SK-N-MC (cell line): ENCODE measurements at places on chromosomes 6 and 20.

DNA sequence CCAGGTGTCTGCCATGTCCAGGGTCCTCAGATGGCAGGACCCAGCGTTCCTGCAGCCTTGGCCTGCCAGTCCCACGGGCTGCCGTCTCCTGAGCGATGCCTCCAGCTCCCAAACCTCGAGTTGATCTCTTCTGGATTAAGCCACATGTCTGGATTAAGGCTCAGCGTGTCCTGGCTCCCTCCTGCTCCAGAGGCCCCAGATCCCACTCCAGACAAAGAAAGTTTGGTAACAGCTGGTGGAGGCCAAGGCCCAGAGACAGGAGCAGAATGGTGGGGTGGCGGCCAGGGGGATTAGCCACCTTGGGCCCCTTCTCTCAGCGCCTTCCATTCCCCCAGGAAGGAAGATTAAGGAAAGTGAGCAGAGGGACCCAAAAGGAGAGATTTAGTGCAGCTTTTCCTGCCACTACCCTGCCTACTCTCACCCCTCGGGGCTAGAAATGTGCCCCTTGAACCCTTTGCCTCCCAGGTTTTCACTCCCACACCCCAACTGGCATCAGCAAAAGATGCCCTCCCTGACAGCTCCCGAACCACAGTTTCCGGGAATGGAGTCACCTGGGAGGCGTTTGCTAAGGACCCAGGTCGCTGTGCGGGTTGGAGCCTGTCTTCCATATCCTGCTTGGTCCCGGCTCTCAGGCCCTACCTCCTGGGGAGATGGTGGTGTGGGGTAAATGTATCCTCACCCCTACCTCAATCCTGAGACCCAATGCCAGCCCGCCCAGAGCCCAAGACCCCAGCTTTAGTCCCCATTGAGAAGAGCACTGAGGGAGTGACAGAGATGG is 6.9 kb downstream of the SPDEF start:
- DNase-seq: no peak

- no peak for DNase-seq
Measured at GRCh38 chr20:21047981-21048380, 58.2 kb downstream of the LINC00237 start.

GRCh38 chr6:170117111-170117972 is 173.5 kb downstream of the DLL1 start:
- no peak for DNase-seq

GRCh38 chr20:47198254-47198671 is 158.2 kb downstream of the ZMYND8 start:
- DNase-seq: no peak

GRCh38 chr20:1463971-1464570 is 2.6 kb downstream of the NSFL1C start:
- no peak for DNase-seq

DNA sequence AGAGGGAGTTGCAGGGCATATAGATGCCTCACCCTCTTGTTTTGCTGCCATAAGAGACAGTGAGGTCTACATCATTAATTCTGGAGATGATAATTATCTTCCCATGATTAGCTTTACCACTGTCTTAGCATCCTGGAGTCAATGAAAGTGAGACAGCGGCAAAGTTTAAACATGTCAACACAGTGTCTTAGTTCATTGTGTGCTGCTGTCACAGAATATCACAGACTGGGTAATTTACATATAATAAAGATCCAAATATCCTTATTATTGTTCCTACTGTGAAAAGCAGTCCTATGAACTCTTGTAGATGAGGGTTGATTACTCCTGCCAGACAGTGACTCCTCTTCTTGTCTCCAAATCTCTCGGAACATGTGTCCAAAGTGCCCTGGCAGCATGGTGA is 658.6 kb upstream of the ADGRB3 start:
- no peak for DNase-seq

DNA sequence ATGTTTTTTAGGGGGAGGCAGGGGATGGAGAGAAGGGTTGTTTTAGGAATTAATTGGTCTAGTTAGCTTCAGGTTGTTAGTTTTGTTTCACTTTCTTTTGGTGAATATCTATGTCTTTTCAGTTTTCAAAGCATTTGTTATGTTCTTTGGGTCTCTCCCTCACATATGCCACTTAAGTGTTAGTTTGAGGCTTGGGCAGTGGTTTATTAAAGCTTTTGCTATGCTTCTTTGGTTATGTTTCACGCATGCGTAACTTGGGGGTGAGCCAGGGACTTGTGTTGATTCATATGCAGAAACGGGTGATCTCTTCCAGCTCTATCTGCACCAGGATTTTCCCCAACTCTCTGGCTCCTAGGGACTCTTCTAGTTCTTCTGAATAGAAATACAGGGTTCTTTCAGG is 11.4 kb upstream of the MMS22L start:
- DNase-seq: no peak

GRCh38 chr20:60126975-60127374 is 168.8 kb downstream of the CDH26 start:
- no peak for DNase-seq

- DNase-seq: no peak
Measured at GRCh38 chr6:44624226-44624625, 236.7 kb downstream of the CDC5L start.

DNA sequence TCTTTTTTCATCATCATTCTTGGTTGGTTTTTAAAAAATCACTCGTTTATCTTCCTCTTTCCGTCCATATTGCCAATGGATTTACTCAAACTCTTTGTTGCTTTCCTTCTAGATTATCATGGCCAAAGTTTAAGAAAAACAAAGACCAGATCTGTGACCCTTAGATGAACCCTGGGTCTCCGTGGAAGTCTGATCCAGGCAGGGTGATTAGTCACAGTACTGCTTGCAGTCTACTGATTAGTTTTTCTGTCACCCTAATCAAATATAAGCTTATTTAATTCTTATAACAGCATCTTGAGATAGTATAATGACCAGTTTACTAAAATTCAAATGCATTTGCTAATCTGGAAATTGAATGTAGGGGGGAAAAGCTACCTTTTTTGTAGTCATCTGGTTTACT is 6.0 kb upstream of the SMIM28 start:
- no peak for DNase-seq

DNA sequence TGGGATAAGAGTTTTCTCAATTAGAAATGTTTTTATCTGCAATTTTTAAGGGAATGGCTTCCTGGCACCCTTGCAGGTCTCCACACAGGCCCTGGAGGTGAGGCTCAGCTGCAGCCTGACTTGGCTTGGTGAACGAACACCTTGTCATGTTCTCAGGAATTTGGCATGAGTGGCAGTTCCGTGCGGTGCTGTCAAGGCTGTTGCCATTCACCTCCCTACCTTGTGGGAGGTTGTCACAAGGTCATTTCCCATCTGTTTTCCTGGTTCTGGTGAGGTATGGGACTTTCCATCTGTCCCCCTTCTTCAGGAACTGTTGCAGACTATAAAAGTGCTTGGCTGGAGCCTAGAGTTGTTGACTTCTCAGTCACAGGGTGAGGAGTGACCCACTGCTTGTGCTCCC is 82.9 kb downstream of the ELOVL4 start:
- no peak for DNase-seq

- DNase-seq: no peak
Measured at GRCh38 chr20:41268917-41269652, 48.4 kb downstream of the ZHX3 start.

DNA sequence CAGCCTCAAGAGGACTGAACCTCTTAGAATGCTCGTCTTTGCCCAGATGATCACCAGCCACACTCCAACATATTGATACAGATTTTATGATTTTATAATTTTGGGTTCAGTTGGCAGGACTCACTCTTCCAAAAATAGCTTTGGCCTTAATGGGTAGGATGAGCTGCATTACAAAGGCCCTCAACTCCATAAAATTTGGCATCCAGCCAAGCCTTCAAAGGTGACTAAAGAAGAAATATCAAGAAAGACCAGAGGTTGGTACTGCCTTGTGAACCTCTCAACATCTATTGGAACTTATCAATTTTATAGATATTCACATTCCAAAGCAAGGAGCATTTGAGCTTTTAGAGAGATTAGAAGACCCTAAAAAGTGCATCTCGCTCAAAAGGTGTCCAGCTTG is 48.4 kb upstream of the SNAP25 start:
- DNase-seq: no peak

DNA sequence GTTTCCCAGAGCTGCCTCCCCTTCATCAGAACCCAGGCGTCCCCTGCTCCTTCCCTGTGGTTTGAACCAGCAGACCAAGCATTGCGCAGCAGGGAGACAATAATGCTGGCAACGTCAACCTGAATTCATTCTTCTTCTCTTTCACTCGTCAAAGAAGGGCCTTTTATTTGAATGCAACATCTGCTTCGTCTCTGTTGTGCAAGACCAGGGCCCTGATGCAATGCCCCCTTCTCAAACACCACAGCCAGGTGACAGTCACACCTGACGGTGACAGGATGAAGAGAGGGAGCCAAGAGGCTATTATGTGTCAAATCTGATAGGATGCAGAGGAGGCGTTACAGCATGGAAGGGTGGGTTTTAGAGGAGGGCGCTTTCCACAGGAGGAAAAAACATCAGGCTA is 8.0 kb downstream of the INSM1 start:
- no peak for DNase-seq

GRCh38 chr20:63917811-63918210 is 22.9 kb downstream of the DNAJC5 start:
- no peak for DNase-seq

- DNase-seq: no peak
Measured at GRCh38 chr6:55277646-55278045, 49.6 kb upstream of the GFRAL start.

GRCh38 chr6:139568151-139568955 is 193.9 kb upstream of the CITED2 start:
- no peak for DNase-seq

DNA sequence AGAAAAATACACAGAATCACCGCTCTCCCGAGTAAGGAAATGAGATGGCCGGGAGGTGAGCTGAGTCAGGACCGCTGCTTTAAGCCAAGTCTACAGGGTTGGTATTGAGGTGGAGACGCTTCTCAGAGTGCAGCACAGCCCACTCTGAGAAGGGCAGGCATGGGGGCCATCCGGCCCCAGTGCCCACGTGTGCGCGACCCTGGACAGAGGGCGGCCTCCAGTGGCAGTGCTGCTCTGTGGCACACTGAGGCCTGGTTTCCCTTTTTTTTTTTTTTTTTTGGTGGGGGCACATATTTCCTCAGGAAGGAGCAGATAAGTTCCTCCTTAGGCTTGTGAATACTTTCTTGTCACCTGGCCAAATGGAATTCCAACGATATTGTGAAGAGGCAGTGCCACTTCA is 88.8 kb downstream of the FOXC1 start:
- DNase-seq: no peak

GRCh38 chr20:41392295-41392694 is 25.7 kb upstream of the EMILIN3 start:
- DNase-seq: no peak

GRCh38 chr20:35991142-35991771 is 22.9 kb downstream of the CNBD2 start:
- no peak for DNase-seq

GRCh38 chr20:44118185-44119033 is 68.6 kb downstream of the JPH2 start:
- DNase-seq: no peak

DNA sequence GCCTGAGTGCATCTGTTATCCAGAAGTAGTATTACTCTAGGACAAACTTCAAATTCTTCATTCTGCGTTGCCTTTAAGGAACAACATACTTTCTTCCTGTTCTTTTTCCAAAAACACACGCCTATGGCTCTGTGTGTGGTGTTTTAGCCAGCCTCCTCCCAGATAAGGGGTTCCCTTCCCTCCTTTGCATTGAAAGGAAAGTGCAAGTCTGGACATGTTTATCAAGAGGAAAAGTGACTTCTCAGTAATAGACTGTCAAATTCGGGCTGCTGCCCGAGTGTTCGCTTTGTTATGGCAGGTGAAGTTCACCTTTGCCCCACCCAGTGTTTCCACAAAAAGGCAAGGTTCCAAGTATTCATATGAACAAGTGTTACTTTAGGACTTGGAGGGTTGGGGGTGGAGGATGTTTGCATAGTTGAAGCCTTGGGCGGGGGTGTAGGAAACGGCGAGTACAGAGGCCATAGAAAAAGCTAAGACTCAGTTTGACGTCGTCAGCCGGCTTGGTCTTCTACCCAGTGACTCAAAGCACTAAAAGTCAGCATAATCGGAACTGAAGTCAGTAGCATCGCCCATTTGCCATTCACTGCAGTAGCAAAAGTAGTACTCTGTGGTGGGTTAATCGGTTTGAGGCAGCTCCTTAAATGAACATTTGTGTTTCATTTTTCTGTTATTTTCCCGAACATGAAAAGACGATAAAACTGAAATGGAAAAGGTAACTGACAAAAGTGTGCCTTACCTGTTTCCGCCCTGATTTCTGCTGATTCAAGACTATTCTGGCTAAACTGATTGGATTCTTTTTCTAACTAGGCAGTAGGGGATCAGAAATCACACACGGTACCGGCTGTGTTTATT is 12.5 kb downstream of the PRDM1 start:
- DNase-seq: no peak

DNA sequence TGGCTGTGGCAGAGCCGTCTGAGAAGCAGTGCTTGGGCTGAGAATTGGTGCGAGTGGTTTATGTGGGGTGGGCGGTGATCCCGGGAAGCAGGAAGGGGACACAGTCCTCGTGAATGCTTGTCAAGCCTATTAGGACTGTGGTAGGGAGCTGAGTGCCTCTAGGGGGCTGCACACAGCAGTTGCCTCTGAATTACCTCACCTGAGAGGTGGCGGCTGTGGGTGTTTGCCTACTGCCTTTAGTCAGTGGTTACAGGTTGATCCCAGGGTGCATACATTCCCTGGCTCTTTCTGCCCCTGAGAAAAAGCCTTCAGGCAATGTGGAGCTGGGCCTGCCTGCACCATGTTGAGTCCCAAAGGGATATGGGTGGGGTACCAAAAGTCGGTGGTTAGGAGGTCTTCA is 5.2 kb downstream of the AP5S1 start:
- DNase-seq: no peak

GRCh38 chr20:64114356-64114971 is 7.1 kb upstream of the NPBWR2 start:
- no peak for DNase-seq

DNA sequence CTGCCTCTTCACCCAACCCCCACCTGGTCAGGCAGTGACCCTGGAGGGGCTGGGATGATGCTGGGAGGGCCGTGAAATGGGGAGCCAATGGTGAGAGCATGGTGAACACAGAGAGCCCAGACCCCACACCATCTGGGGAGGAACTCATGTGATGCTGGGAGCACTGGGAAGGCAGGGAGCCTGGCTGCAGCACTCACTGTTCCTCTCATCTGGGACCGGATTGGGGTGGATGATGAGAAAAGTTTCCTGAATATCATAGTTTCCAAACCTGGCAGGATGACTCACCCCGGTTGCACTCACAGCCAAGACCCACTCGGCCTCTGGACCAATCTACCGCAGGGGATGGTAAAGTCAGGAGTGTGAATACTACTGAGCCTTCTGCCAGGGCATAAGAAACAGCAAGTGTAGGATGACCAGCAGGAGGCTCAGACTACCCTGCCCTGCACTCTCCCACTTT is 21.8 kb downstream of the ULBP1 start:
- DNase-seq: no peak

DNA sequence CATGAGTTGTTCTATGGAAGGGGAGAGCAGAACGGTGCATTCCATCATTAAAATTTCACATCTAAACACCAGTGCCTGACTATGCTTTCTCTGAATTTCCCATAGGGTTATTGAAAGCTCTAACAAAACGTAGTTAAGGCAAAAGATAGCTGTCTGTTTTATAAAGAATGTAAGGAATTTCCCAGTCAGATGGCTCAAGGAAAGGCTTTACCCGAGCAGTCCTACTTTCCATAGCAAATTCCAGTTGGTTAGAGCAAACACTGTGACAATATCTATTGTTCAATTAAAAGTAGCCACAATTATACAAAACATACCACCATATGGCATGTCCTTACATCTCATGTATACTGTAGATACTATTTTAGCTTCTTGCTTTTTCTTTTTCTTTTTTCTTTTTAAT is 1059.5 kb upstream of the FLRT3 start:
- no peak for DNase-seq

GRCh38 chr6:109804020-109804419 is 112.9 kb downstream of the FIG4 start:
- DNase-seq: no peak
